ENCODE measurements at places on chromosomes 3 and 15.

DNA sequence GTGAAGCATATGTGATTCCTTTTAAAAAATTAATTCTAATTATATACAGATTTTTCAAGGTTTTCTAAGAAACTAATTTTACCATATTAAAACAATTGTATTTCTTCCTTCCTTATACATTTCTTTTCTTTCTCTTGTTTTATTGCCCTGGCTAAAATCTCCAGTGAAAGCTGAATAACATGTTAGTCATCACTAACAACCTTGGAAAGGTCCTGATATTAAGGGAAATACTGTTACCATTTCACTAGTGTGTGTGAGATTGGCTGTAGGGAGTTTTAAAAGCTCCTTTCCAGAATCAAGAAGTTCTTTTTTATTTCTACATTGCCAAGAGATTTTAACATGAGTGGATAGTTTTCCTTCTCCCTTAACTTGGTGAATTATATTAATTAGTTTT is 229.7 kb upstream of the EIF1B start:
- DNase-seq: no peak

- no peak for DNase-seq
Measured at GRCh38 chr3:171129827-171130226, 103.3 kb upstream of the SLC2A2 start.

- DNase-seq: no peak
Measured at GRCh38 chr3:111944372-111944771, 34.5 kb upstream of the ABHD10 start.

DNA sequence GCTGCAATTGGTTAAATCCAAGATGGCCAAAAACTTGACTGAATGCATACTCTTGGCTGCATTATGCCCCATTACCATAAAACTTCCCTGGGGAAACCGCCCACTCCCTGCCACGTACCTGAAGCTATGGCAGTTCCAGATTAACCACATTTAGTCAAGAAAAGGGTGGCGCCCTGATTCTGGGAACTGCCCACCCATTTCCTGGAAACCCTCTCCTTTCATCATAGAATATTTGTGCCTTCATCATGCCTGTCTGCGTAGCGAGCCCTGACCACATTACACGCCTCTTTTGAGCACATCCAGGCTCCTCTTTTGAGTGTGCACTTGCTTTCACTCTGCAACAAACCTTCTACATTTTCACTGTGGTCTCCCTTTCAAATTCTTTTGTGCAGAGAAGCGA is 5.2 kb downstream of the LINS1 start:
- DNase-seq: no peak

DNA sequence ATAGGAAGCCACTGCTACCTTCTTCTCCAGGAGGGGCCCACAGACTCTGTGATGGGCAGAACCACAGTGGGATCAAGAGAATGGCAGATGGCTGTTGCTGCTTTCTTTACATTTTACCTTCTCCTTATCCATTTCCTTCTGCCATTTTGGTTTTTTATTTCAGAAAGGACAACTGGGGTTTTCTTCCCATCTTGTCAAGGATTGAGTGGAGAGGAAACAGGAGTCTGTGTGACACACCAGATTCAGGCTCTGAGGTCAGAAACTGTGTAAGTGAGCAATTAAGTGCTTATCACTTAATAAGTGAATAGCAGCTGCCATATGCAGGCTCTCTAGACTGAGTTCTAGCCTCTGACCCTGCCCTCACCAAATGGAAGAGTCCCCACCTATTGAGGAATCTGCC is 47.3 kb downstream of the ITGB5 start:
- DNase-seq: no peak

DNA sequence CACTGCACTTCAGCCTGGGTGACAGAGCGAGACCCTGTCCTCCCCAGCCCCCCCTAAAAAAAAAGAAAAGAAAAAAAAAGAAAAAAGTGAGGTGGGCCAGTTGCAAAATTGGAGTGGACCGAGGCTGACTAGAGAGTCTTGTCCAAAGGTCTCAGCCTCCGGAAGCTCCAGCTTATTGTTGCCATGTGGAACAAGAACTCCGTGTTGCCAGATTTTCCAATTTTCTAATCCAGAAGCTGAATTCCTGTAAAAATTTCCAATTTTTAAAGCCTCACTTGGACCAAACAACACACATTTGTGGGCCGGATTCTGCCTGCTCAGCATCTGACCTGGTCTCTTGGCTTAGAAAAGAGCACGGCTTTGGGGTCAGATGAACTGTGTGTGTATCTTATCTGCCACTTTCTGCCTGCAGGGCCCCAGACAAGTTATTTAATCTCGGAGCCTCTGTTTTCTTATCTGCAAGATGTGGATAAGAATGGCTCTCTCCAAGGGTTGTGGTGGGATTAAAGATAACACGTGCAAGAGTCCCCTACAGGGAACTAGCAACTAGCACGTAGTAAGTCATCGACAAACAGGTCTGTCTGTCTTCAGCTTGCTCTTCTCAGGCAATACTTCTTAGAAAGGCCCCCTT is 73.7 kb upstream of the TLE3 start:
- no peak for DNase-seq

DNA sequence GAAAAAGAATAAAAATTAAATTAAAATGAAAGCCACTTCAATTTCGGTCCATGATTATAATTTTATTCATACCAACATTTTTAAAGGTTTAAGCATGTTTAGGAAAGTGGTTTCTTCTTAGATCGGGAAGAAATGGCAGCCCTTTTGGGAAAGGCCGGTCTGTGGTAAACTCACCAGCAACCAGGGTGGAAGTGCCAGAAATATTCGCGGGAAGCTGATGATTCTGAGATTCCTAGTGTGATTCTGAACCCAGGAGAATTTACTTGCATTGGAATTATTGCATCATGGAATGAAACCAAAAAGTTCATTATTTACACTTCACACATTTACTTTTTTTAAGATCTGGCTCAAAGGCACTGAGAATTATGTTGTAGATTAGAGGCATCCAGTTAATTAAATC is 97.2 kb upstream of the CCNL1 start:
- DNase-seq: no peak

DNA sequence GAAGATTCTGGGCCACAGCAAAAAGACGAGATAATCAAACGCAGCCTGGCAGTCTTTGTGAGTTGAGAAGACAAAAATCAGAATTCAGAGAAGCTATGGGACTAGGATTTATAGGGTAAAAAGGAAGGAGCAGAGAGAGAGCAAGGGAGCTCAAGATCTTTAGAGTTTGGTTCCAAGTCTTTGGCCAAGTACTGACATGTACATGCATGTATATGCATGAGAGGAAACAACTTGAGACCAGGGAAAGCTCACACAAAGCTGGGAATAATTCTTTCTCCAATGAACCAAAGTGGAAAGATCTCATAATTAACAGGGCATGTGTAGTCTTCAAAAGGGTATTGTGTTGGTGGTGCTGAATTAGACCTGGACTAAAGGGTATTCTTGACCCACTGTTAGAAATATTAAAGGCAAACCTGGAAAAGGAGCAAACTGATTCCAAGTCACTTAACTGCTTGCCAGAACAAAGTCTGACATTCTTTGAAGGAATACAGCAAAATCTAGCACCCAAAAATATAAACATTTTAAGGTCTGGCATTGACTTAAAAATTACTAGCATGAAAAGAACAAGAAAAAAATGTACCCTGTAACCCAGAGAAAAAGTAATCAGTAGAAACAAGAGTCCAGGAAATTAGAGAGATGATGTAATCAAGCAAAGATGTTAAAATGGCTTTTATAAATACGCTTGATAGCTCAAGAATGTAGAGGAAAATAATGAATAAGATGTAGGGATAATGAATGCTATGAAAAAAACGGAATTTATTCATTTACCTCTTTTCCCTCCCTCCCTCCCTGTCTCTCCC is 226.0 kb upstream of the CGNL1 start:
- no peak for DNase-seq

DNA sequence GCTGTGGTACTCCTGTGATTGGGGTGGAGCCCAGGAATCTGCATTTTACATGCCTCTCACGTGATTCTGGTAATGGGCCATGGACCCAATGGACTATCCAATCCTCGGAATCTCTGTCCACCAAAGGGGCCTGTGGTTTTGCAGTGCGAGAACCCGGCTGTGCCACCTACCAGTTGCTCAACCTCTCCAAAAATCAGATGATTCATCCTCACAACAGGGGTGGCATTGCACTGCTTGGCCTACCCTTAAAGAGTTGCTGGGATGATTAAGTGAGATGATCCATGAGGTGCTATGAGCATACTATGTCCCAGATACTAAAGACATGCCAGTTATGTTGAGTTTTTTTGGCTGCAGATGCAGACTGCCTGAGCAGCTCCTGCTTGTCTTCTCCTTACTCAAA is 5.1 kb downstream of the ANP32A start:
- DNase-seq: no peak

DNA sequence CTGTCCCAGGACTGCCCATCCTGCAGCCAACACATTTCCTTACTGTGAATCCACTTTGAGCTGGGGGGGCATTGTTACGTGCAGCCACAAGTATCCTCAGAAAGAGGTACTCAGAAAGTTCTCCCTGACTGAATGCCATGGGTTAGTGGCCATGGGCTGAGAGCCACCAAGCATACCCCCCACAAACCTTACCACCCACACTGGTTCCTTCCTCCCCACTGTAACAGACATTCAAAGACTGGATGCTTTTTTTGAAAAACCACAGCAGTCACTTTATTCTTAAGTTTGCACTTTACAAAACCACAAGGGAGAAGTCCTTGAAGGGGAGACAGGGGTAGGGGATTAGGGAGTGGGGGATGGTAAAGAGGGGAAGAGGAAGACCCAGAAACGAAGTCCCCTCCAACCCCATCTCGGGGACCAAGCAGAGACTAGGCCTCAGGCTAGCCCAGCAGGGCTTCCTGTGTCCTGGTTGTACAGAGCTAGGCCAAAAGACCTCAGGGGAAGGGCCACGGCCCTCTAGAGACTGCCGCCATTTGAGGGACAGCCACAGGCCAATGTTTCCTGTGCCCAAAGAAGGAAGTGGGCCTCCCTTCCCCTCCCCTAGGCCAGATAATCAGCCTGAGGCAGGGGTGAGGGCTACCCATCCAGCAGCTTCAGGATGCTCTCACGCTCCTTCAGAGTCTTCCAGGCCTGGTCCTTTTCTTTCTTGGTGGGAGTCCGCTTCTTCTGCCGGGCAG is 10.1 kb upstream of the CAMK1 start:
- DNase-seq: no peak

GRCh38 chr3:170614214-170614966 is 28.5 kb upstream of the SLC7A14 start:
- DNase-seq: no peak

- DNase-seq: no peak
Measured at GRCh38 chr15:72800833-72801481, 17.4 kb upstream of the ADPGK start.

DNA sequence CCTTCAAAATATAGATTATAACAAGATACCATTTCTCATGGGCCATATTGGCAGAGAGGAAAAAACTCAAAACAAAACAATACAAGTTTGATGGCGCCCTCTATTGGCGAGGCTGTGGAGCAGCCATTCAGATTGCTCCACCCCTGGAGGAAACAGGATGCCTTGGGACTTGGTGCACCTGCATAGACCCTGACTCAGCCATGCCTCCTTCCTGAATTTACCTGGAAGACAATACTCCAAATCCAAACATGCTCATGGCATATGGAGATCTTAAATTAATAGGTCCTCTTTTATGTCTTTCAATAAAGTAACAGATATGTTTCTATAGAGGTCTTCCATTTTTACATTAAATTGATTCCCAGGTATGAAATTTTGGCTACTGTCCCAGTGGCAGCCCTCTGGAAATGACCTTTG is 90.0 kb downstream of the APBA2 start:
- peak; percentile 41 for DNase-seq

- no peak for DNase-seq
Measured at GRCh38 chr3:34924961-34925360, 714.4 kb upstream of the ARPP21 start.

GRCh38 chr3:147654827-147655226 is 245.7 kb downstream of the ZIC1 start:
- DNase-seq: no peak

DNA sequence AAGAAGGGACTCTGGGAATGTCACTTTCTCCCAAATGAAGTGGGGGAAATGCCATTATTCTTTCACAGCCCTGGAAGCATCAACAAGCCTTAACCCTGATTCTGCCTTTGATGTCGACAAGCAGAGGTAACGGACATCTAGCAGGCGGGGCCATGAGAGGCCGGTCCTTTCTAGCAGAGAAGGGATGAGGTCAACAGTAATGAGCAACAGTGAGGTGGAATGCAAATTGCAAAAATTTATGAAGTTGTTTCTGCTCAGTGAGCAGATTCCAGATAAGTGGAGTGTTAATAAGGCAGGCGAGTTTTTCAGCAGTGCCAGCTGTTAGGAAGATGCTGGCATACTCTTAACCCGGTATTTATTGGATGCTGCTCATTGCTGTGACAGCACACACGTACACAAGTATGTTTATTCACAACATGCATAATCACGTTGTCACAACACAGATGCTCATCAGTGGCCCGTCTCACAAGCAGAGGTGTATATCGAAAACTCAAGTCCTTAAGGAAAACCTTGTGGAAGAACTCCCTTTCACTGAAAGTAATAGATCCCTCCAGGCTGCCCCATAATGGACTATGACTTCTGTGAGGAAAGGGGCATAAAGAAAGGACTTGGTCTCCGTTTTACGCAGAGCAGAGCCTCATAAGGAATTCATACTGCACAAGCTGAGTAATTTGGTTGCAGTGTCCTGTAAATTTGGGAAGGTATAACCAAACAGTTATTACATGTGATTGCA is 329.0 kb downstream of the IGSF11 start:
- DNase-seq: no peak

GRCh38 chr15:87817553-87817952 is 439.0 kb downstream of the NTRK3 start:
- DNase-seq: no peak

- DNase-seq: peak; percentile 50
Measured at GRCh38 chr15:65926899-65927298, 57.6 kb downstream of the RAB11A start.

- no peak for DNase-seq
Measured at GRCh38 chr15:87131067-87131466, 1051.4 kb downstream of the AGBL1 start.

DNA sequence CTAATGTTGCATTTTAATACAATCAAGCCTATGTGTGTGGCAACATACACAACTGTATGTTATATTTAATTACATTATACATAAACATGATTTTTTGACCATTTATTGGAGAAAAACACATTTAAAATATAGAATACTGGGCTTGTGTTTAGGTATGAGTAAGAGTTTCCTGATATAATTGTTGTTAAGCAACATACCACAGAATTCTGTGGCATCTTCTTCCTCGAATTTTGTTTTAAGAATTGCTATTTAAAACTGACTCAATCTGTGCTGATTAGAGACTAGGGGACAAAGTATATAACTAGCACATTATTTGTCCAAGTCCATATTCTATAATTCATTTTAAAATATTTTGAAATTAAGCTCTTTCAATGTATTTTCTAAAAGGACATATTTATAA is 376.8 kb upstream of the THBS1 start:
- no peak for DNase-seq

DNA sequence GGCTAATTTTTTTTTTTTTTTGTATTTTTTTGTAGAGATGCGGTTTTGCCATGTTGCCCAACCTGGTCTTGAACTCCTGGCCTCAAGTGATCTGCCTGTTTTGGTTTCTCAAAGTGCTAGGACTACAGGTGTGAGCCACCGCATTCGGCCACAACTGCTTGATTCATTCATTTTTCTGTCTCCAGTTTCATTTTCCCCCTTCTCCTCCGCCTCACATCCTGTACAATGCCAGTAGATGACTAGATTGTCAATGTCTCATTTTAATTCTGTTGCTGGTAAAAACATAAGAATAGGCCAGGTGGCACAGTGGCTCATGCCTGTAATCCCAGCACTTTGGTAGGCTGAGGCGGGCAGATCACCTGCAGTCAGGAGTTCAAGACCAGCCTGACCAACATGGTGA is 12.0 kb upstream of the ZNF592 start:
- DNase-seq: peak; percentile 57

- peak; percentile 12 for DNase-seq
Measured at GRCh38 chr3:150681057-150681456, 22.7 kb downstream of the ERICH6 start.

GRCh38 chr3:61420136-61420759 is 141.1 kb upstream of the PTPRG start:
- DNase-seq: peak; percentile 9
